ENCODE measurements at places on chromosomes 1 and 21.

GRCh38 chr1:176896216-176896615, 268.3 kb downstream of the ASTN1 start:
- no peak for DNase-seq

- no peak for DNase-seq
These were observed 411 bp downstream of the FAM229A start for GRCh38 chr1:32361674-32362473.

DNA sequence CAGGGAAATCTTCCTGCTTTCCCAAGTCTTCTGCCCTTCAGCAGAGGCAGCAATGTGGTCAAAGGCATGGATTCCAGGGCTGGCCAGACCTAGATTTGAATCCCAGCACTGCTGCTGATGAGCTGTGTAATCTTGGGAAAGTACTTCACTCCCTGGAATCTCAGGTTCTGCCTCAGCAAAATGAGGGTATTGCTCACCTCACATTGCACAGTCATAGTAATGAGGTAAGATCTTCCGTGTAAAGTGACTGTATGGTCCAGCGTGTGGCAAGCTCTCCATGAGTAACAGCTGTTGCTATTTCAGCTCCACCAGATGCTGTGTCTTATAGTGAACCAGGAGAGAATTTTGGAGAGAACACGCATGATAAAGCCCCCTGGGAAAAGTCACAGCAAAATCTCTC, 56.1 kb upstream of the F3 start:
- DNase-seq: no peak

DNA sequence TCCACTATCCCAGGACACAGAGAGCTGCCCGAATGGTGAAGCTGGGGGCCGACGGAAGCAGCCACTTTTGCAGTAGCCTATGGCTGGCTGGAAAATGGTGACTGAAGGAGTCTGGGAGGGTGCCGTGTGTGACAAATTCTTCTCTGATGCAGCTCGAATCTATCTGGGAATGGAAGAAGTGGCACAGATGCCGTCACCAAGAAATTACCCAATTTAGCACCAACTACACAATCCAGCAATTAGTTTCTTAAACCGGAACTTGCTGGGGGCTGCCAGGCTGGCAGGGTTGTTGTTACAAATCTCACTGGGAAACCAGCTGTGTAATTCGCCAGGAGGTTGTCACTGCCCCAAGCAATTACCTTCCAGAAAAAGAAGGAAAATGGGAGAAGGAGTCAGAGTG, 18.0 kb downstream of the DLGAP3 start:
- no peak for DNase-seq

DNA sequence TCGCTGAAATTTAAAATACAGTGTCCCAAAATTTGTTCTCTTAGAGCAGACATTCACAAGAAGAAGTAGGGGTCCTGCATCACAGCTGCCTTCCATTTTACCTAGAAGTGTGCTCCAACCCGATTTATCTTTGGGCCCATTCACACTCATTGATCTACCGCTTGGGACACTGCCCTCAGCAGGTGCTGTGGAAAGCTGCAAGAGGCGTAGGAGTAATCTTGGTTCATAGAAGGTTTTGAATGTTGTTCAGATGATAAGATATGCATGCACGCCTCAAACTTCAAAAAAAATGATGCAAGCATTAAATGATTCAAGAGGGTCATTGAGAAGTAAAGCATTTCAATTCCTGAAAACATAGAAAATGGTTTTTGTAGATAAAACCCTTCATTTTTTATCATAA, 18.6 kb upstream of the C1orf105 start:
- DNase-seq: no peak

DNA sequence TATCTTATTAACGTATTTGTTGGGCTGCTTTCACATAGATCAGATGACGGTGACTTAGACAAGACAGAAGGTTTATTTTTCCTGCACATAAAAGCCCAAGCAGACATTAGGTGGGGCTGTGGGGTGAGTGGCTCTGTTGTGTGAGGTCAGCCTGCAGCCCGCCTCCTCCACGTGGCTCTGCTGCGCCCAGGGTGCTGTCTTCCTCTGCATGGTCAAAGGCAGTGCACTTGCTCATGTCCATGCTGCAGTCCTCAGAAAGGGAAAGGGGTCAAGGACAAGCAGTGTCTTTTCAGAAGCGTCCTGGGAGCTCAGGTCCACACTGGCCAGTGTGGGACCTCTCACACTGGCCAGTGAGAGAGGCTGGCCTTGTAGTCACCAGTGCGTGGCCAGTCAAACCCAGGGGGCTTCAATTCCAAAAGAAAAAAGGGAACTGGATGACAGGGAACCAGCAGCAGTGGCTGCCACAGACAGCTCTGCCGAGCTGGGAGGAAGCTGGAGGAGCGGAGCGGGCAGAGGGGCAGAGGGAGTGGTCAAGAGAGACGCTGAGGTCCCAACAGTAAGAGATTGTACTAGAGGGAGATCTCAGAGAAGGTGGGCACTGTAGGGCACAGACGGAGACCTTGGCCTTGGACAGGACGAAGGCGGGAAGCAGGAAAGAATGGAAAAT, 35.9 kb upstream of the SLC45A1 start:
- DNase-seq: no peak

- DNase-seq: no peak
These were observed 217.4 kb upstream of the KIAA0040 start for GRCh38 chr1:175409938-175410337.

DNA sequence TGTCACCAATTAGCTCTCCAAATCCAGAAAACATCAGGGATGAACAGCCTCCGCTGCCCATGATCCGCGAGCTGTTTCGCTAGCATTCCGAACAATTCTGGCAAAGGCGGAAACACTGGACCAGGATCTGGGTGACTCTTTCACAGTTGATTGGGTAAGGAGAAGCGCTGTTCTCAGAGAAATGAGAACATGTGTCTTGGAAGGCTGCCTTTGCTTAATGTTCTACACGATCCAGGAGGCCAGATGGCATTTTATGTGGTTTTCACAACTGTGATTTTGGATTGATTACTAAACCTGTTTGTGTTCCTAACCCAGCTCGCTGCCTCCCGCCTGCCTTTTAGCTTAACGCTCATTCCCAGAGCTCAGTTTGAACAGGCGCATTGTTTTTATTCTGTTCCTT, 144.0 kb downstream of the KIF26B start:
- no peak for DNase-seq

DNA sequence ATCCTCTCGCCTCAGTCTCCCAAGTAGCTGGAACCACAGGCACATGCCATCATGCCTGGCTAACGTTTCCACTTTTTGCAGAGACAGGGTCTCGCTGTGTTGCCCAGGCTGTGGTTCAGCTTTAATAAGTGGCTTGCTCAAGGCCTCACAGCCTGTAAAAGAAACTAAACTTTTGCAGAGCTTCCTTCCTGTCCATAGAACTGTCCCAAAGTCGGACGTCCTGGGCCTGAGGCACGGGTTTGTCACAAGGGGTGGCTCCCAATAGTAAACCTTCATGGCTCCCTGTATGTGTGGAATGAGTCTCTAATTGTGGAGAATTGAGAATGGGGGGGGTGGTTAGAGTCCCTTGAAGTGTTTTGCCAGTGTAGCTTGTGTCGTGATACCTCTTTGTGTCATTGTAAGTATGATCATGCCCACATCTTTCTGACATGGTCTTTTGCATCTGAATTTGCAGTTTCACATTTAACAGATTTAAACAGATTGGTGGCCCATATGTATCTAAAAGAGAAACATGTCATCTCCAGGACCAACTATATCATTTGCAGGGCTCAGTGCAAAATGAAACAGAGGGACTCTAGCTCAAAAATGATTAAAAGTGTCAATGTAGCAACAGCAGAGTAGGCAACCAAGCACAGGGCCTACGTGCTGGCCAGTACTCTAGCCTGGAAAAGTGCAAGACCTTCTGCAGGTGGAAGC, 332.1 kb downstream of the KIF26B start:
- no peak for DNase-seq

DNA sequence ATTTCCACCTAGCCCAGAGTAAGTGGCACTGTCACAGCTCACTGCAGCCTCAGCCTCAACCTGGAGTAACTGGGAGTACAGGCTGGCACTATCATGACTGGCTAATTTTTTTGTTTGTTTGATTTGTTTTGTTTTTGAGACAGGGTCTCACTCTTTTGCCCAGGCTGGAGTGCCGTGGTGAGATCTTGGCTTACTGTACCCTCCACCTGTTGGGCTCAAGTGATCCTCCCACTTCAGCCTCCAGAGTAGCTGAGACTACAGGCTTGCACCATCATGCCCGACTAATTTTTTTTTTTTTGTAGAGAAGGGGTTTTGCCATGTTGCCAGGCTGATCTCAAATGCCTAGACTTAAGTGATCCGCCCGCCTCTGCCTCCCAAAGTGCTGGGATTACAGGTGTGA, 2.5 kb downstream of the UCK2 start:
- DNase-seq: no peak

DNA sequence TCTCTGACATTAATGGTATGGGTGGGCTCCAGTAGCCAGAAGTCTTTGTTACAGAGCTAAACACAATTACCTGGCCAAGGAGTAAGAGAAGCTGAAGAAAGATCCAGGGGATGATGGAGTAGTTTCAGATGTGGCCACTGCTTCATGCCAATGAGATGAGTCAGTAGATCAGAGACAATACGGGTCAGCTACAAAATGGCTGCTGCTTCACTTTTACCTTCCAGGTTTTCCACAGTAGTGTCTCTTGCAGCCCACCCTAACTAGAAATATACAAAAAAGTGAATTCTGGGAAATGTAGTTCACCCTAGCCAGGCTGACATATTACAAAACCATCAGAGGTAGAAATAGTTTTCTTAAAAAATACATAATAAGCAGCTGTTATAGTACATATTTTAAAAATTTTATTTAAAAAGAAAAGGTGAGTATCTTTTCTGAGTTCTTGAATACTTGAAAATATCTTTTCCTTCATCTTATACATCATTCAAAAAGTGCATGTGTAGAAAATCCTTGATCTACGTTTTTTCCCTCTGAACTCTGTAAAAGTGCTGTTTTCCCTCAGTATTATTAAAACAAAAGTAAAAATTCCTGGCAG, 36.1 kb downstream of the LRIF1 start:
- no peak for DNase-seq

DNA sequence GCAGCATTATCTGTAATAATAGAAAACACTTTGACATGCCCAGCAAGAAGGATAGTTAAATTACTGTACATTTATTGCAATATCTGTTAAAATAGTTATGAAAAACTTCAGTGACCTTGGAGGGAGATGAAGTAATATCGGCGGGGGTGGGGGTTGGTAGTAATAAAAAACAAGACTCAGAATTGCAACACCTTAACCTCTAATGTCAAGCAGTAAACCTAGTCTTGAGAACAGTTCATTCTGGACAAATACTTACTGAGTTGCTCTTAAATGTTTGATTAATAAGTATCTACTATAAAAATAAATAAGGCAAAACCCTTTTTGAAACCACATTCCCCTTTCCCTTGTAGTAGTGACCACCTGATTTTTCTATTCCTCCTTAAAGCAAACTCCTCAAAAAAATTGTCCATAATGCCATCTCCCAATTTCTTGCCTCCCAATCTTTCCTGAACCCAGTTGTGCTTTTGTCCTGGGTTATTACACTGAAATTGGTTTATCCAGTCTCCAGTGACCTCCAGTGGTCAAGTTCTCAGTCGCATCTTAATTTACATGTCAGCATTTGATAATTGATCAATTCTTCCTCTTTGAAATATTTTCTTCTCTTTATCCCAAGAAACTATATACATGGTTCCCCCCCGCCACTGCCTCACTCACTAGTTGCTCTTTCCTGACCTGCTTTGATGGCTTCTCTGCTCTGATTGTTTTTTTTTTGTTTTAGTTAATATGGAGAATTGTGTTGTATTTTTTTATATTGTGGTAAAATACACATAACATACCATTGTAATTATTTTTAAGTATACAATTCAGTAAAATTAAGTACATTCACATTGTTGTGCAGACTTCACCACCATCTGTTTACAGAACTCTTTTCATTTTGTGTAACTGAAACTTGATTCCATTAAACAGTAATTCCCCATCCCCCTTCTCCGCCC, 36.8 kb downstream of the RAP1A start:
- DNase-seq: no peak

DNA sequence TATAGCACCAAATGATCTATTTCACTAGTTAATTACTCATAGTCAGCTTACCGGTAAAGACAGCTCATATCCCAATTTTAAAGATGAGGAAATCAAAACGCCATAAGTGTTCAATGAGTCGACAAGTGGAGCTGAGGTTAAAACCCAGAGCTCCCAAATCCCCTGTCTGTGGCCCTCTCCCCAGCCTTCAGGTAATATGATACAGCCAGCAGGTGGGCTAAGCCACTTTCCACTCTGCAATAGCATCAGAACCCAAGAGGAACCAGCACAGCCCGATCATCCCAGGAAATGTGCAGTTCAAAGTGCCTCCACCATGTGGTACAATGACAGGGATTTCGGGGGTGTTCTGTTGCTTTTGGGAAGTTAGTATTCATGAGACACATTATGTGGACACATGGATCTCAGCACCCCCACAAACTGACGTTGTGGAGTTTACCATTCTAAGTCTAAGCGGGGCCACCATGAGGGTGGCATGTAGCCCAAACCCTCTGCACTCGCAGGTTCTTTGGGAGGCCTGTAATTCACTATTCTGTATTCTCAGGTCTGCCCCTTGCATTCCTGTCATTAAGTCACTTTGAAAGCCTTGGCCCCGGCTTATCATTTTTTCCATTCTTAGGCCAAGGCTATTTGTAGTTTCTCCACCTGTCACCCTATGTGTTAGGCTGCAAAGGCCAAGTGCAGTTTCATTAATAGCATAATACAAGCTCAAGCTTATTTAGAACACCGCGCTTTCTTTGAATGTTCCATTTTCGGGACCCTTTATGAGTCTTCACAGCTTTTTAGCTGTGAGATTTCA, 26.3 kb upstream of the ACTN2 start:
- DNase-seq: no peak

DNA sequence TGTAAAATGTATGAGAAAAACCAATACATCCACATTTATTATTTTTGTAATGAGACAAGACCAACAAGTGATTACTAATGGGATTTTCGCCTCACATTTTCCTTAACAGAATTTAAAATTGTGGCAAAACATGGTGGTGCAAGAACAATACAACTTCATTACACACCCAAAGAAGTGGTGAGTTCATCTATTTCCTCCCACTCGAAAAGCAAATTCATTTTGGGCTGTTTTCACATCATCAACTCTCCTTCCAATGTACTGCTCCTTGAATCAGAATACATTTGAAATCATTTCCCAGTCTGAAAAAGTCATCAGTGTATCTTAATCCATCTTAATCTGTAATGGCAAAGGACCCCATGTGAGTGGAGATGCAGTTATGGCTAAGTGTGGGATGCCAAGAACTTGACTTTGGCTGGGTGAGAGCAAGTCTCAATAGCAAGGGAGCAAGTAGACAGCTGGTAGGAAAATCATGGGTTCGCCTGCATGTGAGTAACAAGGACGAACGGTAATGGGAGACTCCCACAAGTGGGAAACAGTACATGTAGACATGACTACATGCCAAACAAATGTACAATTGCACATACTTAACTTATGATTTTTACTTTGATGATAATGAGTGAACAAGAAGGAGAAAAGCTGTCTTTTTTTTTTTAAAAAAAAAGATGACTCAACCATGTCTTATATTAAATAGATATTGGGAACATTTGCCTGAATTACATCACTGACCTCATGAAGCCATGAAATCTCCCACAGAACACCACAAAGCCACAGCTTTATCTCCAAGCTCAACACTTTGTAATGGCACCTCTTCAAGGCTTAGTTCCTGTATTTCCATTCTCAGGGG, 46.0 kb downstream of the RUNX1 start:
- no peak for DNase-seq
